ENCODE measurements at places on chromosomes 1 and 21. TPM values are rescaled to one million over a fixed set of nuclear protein-coding genes. Genes with fewer than 3 reads are reported as not detected.

The ATP6V1G3 gene
- total RNA-seq, result not detected

- DNase-seq, result no peak
- no peaks in the 10 kb centered on the region for H3K27me3 ChIP-seq
- peaks cover 62% of the 10 kb centered on the region for H3K36me3 ChIP-seq
- no peak overlapping the region for H3K27ac ChIP-seq
- H3K4me3 ChIP-seq, result no peak overlapping the region
These were observed 20.2 kb downstream of the TYW3 start for GRCh38 chr1:74753104-74753503.

The PLA2G4A gene
- total RNA-seq, result not detected

DNA sequence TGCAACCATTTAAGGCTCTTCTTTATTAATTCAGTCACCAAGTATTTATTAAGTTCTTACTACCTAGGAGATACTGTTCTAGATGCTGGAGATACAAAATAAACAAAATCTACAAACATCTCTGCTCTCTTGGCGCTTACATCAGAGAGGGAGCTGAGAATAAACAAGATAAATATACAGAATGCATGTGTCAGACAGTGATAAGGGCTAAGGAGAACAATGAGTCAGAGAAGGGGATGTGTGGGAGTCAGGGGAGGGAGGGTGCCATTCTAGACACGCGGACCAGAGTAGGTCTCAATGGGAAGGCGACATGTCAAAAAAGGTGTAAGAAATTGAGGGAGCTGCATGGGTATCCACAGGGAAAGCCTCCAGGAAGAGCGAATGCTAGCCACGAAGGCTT lies 393.2 kb downstream of the RWDD3 start:
- no peak overlapping the region for H3K4me3 ChIP-seq
- DNase-seq, result no peak
- H3K4me1 ChIP-seq, result no peaks in the 10 kb centered on the region

DNA sequence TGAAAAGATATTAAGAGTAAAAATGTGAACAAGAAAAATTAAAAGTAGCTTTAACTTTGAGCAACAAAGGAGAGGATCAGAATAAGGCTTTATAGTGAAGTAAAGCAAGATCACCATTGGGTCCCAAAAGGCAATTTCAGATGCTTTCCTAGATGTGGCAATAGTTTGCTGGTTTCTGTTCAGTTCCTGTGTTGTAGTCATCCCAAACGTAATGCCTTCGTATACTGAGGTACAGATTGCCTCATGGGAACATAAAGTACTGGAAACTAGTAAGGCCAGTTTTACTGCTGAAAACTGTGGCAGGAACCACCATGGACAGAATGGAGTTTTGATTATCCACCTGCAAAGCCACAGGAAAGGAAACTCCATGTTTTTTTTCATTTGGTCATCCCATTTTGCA lies 283.5 kb upstream of the SGIP1 start:
- H3K27ac ChIP-seq, result no peak overlapping the region
- DNase-seq, result no peak
- H3K4me3 ChIP-seq, result no peak overlapping the region
- peaks cover 52% of the 10 kb centered on the region for H3K4me1 ChIP-seq
- H3K27me3 ChIP-seq, result peaks cover 2% of the 10 kb centered on the region

- H3K36me3 ChIP-seq, result peaks cover 7% of the 10 kb centered on the region
- no peaks in the 10 kb centered on the region for H3K4me1 ChIP-seq
- H3K27me3 ChIP-seq, result no peaks in the 10 kb centered on the region
- peak; percentile 1 for DNase-seq
- no peak overlapping the region for H3K4me3 ChIP-seq
These were observed 226.5 kb downstream of the SMYD3 start for GRCh38 chr1:246280551-246280950.

All from activated CD8-positive, alpha-beta T cell treated with anti-CD3 and anti-CD28 coated beads for 36 hours (primary cell).